ENCODE measurements at places on chromosomes 1 and 21. TPM values are rescaled to one million over a fixed set of nuclear protein-coding genes. Genes with fewer than 3 reads are reported as not detected.
A peak's percentile ranks its signal among the peaks of the same experiment; 100 is the strongest.

C1QC gene
- 48.9 TPM for polyA plus RNA-seq

GRCh38 chr1:148317288-148317985 lies 165.4 kb upstream of the NBPF11 start:
- DNase-seq, result no peak

DNA sequence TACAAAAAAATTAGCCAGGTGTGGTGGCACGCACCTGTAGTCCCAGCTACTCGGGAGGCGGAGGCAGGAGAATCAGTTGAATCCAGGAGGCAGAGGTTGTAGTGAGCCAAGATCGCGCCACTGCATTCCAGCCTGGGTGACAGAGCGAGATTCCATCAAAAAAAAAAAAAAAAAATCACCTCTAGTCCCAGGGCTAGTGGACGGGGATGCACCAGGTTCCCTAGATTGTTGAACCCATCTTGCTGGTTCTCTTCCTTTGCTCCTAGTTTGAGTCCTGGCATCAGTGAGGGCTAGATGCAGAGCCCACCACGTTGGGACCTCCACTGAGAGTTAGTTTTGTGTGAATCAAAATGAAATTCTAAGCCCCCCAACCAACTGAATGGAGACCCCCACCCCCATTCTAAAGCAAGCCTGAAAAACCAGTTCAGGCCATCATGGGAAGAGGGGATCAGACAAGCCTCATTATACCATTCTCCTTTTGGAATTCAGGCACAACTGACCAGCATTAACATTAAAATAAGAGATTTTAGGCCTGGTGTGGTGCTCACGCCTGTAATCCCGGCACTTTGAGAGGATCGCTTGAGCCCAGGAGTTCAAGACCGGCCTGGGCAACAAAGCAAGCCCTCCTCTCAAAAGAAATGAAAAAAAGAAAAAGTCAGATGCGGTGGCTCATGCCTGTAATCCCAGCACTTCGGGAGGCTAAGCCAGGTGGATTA lies 17.9 kb upstream of the L1TD1 start:
- no peak for DNase-seq

DNA sequence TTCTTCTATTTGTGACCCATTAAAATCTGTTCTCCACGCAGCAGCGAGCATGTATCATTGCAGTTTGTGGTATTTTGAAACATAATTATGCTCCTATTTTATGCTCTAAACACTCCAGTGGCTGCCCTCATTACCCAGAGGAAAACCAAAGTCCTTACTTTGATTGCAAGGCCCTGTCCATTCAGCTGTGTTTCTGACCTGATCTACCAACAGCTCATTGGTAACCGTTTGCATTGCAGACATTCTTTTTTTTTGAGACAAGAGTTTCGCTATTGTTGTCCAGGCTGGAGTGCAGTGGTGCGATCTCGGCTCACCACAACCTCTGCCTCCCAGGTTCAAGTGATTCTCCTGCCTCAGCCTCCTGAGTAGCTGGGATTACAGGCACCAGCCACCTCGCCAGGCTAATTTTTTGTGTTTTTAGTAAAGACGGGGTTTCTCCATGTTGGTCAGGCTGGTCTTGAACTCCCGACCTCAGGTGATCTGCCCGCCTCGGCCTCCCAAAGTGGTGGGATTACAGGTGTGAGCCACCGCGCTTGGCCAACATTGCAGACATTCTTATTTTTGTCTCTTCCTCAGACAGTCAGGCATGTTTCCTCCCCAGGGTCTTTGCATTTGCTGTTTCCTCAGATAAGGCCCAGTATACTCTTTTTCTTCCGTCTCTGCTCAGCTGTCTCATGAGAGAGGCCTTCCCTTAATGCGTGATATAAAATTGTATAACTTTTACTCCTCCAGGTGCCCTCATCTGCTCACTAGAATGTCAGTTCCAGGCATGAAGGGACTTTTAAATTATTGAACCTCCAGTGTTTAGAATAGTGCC lies 32.5 kb downstream of the THRAP3 start:
- DNase-seq, result no peak

DNA sequence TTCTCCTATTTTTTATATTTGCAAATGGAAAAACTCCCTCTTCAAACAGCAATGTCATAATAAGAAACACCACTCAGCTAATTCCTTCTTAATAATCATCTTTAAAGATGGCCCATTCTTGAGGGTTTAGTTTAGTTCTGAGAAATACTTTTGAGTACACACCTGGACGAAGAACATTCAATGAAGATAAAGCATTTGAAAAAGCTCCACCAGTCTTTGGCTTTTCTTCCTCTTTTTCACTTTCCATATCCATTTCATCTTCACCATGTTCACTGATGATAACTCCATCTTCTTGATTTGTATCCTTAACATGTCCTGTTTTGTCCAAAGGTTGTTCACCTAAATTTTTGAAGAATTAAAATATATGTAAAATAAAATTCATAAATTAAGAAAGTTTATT lies 7.4 kb downstream of the PAXBP1 start:
- DNase-seq, result no peak

CACNA1S gene
- 20.1 TPM for polyA plus RNA-seq

GRCh38 chr21:16777041-16777720 lies 735.7 kb upstream of the CXADR start:
- peak; percentile 42 for DNase-seq

TBCE gene
- 36.5 TPM for polyA plus RNA-seq

VAV3 gene
- 10.8 TPM for polyA plus RNA-seq

GRCh38 chr1:2548068-2548589 lies 8.0 kb upstream of the TNFRSF14 start:
- peak; percentile 80 for DNase-seq

- no peak for DNase-seq
Observed at GRCh38 chr1:94394247-94394646, 23.9 kb upstream of the ABCD3 start.

- DNase-seq, result peak; percentile 61
Observed at GRCh38 chr1:88684482-88685258, 597 bp downstream of the PKN2 start.

Measured in muscle of arm (tissue), 14 donors.